Breast epithelium (tissue), 4 donors: ENCODE measurements at places on chromosomes 2 and 18. TPM values are rescaled to one million over a fixed set of nuclear protein-coding genes. Genes with fewer than 3 reads are reported as not detected.
A peak's percentile ranks its signal among the peaks of the same experiment; 100 is the strongest.

GRCh38 chr2:8015848-8016600 lies 665.8 kb upstream of the ID2 start:
- H3K4me1 ChIP-seq, result no peaks in the 10 kb centered on the region
- H3K36me3 ChIP-seq, result no peaks in the 10 kb centered on the region
- DNase-seq, result no peak
- no peak overlapping the region for H3K4me3 ChIP-seq
- no peak overlapping the region for H3K27ac ChIP-seq

- H3K36me3 ChIP-seq, result no peaks in the 10 kb centered on the region
- H3K27me3 ChIP-seq, result no peaks in the 10 kb centered on the region
- H3K4me3 ChIP-seq, result no peak overlapping the region
- no peak for DNase-seq
These were observed 411.7 kb upstream of the MYT1L start for GRCh38 chr2:2742726-2743125.

DNA sequence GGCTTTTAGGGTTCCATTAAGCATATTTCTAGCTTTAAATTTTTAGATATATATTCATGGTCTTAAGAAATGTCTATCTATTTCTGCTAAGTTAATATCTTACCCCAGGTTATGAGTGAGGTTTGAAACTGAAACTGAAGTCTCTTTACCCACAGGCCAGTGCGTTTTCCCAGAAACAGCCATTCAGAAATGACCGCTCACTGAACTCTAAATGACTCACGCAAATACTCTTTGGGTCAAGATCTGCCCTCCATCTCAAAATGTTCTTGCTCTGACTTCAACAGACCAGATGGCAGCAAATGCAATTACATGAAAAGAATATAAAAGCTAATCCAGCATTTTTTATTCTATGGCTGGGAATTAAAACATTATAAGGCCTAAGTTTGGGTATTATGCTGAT lies 315.2 kb downstream of the TDRD15 start:
- H3K27ac ChIP-seq, result no peak overlapping the region
- H3K27me3 ChIP-seq, result no peaks in the 10 kb centered on the region
- H3K4me3 ChIP-seq, result no peak overlapping the region
- DNase-seq, result no peak
- H3K4me1 ChIP-seq, result no peaks in the 10 kb centered on the region

DTNB gene
- total RNA-seq, result 44.9 TPM

HOXD12 gene
- total RNA-seq, result not detected

- no peak overlapping the region for H3K4me3 ChIP-seq
- no peaks in the 10 kb centered on the region for H3K4me1 ChIP-seq
- no peak overlapping the region for H3K27ac ChIP-seq
- no peaks in the 10 kb centered on the region for H3K27me3 ChIP-seq
- H3K36me3 ChIP-seq, result no peaks in the 10 kb centered on the region
These were observed 23.7 kb downstream of the ACMSD start for GRCh38 chr2:134862069-134862468.

DNA sequence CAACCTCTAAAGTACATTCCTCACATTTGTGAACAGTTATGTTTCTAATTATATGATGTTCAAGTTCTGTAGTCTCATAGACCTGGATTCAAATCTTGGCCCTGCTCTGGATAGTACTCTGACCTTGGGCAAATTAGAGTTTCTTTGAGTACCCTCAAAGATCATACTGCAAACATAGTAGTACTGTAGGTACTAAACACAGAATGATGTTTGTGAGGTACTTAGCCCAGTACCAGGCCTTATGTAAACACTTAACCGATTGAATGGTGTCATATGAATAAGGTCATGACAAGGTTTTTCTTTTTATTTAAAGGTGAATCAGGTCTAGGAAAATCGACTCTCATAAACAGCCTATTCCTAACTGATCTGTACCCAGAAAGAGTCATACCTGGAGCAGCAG lies 19.1 kb downstream of the SEPTIN2 start:
- no peak for DNase-seq
- H3K27ac ChIP-seq, result no peak overlapping the region
- no peaks in the 10 kb centered on the region for H3K27me3 ChIP-seq

- DNase-seq, result peak; percentile 31
- H3K36me3 ChIP-seq, result no peaks in the 10 kb centered on the region
- peak overlapping the region; percentile 96 for H3K4me3 ChIP-seq
- H3K27me3 ChIP-seq, result no peaks in the 10 kb centered on the region
- no peaks in the 10 kb centered on the region for H3K4me1 ChIP-seq
These were observed 3.0 kb downstream of the ADCY3 start for GRCh38 chr2:24917086-24917485.

EML4 gene
- total RNA-seq, result 19.4 TPM

TMEM169 gene
- not detected for total RNA-seq

DNA sequence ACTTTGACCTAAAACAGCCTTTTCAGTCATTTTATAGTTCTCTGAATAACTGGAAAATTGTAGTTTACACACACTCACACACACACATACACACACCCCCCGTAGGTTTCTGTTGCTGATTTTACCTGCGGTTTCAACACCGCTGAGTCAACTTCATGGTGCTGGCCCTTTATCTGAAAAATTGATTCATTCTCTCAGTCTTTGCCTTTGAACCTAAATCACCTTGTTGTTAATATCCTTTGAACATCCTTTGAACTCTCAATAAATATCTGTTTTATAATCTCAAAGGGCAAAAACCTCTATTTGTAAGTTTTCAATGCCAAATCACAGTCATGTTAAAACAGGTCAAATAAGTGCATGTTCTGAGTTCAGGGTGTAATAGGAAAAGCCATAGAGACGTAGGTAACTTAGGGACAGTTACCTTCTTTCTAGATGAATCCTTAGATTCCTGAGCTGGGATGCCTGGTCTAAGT lies 109.0 kb upstream of the BZW1 start:
- no peaks in the 10 kb centered on the region for H3K4me1 ChIP-seq
- H3K27me3 ChIP-seq, result no peaks in the 10 kb centered on the region
- H3K36me3 ChIP-seq, result no peaks in the 10 kb centered on the region

CYP27A1 gene
- total RNA-seq, result 65.0 TPM

DNA sequence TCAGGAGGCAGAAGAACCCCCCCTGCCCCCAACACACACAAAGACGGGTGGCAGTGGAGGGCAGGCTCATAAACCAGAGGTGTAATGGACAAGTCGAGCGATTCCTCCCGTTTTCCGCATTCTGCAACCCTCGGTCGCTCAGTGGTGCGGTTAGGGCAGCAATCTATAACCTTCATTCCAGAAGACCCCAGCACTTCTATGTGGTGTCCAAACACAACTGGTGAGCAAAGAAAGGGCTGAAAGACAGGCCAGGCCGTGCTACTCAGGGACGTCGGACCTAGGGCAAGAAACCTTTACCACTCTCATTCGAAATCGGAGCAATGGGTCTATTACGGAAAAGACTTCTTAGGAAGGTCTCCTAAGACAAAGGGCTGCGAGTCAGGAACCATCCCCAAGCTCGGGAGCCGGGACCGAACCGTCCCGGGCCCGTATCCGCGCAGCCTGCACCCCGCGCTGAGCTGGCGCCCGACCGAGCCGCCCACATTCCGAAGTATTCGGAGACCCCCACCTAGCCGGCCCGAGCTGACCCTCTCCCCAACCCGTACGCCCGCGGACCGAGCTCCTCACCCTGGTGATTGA lies 568 bp downstream of the ARL5A start:
- DNase-seq, result no peak
- H3K4me3 ChIP-seq, result peak overlapping the region; percentile 95
- H3K27me3 ChIP-seq, result no peaks in the 10 kb centered on the region
- peaks cover 13% of the 10 kb centered on the region for H3K4me1 ChIP-seq

DNA sequence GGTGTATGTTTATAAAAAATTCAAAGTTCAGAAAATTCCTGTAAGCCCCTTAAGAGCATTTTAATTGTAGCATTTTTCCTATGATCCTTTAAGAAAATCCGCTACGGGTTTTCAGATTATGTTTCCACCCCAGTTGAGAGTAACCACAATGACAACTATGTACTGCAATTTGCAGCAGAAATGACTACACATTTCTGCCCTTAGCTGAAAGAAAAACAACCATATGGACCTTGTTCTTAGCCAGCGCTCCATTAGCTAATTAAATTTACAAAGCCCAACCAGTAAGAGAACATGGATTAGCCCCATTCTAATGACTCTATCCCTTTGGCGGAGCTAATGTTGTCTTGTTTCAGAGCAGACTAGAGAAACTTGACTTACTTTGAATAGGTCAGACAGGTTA lies 247.6 kb downstream of the SLC8A1 start:
- no peaks in the 10 kb centered on the region for H3K36me3 ChIP-seq
- no peaks in the 10 kb centered on the region for H3K4me1 ChIP-seq
- no peak overlapping the region for H3K4me3 ChIP-seq
- H3K27me3 ChIP-seq, result no peaks in the 10 kb centered on the region
- no peak for DNase-seq

GRCh38 chr18:62277045-62277444 lies 48.1 kb upstream of the TNFRSF11A start:
- no peaks in the 10 kb centered on the region for H3K4me1 ChIP-seq
- DNase-seq, result no peak
- no peak overlapping the region for H3K27ac ChIP-seq

DNA sequence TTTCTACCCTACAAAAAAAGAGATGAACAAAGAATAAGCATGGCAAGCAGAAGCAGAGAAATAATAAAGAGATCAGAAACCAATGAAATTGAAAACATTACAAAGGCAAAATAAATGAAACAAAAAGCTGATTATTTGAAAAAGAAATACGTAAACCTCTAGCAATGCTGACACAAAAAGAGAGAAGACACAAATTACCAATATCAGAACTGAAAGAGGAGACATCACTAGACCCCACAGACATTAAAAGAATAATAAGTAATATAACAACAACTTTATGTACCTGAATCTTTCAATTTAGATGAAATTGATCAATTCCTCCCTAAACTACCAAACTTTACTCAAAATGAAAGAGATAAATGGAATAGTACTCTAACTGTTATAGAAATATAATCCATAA lies 75.9 kb downstream of the TMEM163 start:
- H3K36me3 ChIP-seq, result no peaks in the 10 kb centered on the region
- no peak overlapping the region for H3K27ac ChIP-seq
- H3K27me3 ChIP-seq, result no peaks in the 10 kb centered on the region
- no peaks in the 10 kb centered on the region for H3K4me1 ChIP-seq

SERPINB13 gene
- not detected for total RNA-seq

GRCh38 chr18:36169938-36170337 lies 17.4 kb upstream of the MOCOS start:
- H3K27me3 ChIP-seq, result no peaks in the 10 kb centered on the region
- no peak overlapping the region for H3K27ac ChIP-seq
- H3K4me3 ChIP-seq, result no peak overlapping the region
- DNase-seq, result no peak
- H3K4me1 ChIP-seq, result no peaks in the 10 kb centered on the region

GRCh38 chr2:96554293-96555145 lies 18.0 kb downstream of the ARID5A start:
- no peak overlapping the region for H3K4me3 ChIP-seq
- H3K4me1 ChIP-seq, result peaks cover 2% of the 10 kb centered on the region
- peak overlapping the region; percentile 77 for H3K27ac ChIP-seq
- H3K27me3 ChIP-seq, result no peaks in the 10 kb centered on the region
- peak; percentile 68 for DNase-seq
- H3K36me3 ChIP-seq, result peaks cover 13% of the 10 kb centered on the region

DNA sequence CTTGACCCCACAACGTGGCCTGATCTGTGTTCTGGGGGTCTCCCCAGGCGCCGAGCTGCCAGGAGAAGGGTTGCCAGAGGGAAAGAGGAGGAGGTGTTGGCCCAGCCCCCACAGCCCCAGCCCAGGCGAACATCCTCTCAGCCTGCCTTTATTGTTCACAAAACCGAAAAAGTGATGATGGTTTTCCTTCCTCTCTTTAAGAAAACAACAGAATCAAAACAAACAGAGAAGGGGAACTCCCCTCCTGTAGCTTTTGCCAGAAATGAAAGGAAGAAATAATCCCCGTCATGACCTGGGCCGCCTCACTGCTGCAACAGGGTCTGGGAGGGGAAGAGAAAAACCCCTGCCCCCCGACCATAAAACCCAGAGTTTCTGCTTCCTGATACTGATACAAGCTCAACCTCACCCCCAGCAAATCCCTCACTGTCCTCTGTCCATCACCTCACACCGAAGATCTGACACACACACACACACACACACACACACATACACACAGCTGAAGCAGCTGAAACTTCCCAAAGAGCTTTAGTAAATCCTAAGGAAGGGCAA lies 52.0 kb downstream of the ZFP36L2 start:
- peak overlapping the region; percentile 35 for H3K27ac ChIP-seq
- no peaks in the 10 kb centered on the region for H3K36me3 ChIP-seq
- DNase-seq, result no peak
- no peak overlapping the region for H3K4me3 ChIP-seq

GRCh38 chr18:13730481-13730880 lies 4.0 kb downstream of the RNMT start:
- no peaks in the 10 kb centered on the region for H3K4me1 ChIP-seq
- no peaks in the 10 kb centered on the region for H3K27me3 ChIP-seq
- H3K27ac ChIP-seq, result no peak overlapping the region
- no peaks in the 10 kb centered on the region for H3K36me3 ChIP-seq
- no peak overlapping the region for H3K4me3 ChIP-seq

DNA sequence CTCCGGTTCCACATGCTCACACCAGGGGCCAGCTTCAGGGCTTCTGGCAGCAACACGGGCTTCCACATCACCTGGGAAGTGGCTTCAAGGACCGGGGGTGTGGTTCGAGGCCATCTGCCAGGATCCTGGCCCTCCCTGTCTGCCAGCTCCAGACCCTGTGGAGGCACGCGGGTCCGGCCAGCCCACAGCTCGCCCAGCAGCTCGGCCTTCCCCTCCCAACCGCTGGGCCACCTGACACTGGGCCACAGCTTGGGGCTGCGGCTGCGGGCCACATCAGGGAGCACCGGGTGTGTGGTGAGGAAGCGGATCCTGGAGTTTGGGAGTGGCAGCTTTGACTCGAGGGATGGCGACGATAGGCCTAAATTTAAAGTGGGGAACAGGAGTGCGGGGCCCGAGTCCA lies 7.0 kb downstream of the C2orf81 start:
- H3K4me1 ChIP-seq, result peaks cover 5% of the 10 kb centered on the region
- no peak for DNase-seq
- no peaks in the 10 kb centered on the region for H3K36me3 ChIP-seq
- H3K4me3 ChIP-seq, result peak overlapping the region; percentile 75
- peak overlapping the region; percentile 70 for H3K27ac ChIP-seq

GRCh38 chr2:100954044-100954420 lies 48.1 kb upstream of the RPL31 start:
- no peak for DNase-seq
- H3K27ac ChIP-seq, result no peak overlapping the region
- H3K36me3 ChIP-seq, result no peaks in the 10 kb centered on the region
- no peaks in the 10 kb centered on the region for H3K27me3 ChIP-seq
- H3K4me1 ChIP-seq, result peaks cover 4% of the 10 kb centered on the region

ATP8B1 gene
- total RNA-seq, result 41.3 TPM

LRRTM1 gene
- 0.15 TPM for total RNA-seq

DNER gene
- 2.6 TPM for total RNA-seq

- no peaks in the 10 kb centered on the region for H3K4me1 ChIP-seq
- no peak overlapping the region for H3K27ac ChIP-seq
- H3K36me3 ChIP-seq, result peaks cover 3% of the 10 kb centered on the region
- H3K4me3 ChIP-seq, result no peak overlapping the region
These were observed 47.0 kb downstream of the PLEKHM3 start for GRCh38 chr2:207978177-207978948.

PID1 gene
- 42.0 TPM for total RNA-seq

GRCh38 chr2:98070081-98070480 lies 16.9 kb upstream of the VWA3B start:
- no peak overlapping the region for H3K27ac ChIP-seq
- H3K27me3 ChIP-seq, result no peaks in the 10 kb centered on the region
- H3K4me3 ChIP-seq, result no peak overlapping the region
- no peaks in the 10 kb centered on the region for H3K4me1 ChIP-seq
